ENCODE measurements at places on chromosomes 12 and 14. TPM values are rescaled to one million over a fixed set of nuclear protein-coding genes. Genes with fewer than 3 reads are reported as not detected.

GRCh38 chr14:83044001-83044400, 1510.3 kb upstream of the SEL1L start:
- no peak for DNase-seq

GRCh38 chr12:75863533-75863932, 168.0 kb downstream of the PHLDA1 start:
- DNase-seq = no peak

GRCh38 chr12:19484738-19485137, 45.4 kb downstream of the AEBP2 start:
- no peak for DNase-seq

DNA sequence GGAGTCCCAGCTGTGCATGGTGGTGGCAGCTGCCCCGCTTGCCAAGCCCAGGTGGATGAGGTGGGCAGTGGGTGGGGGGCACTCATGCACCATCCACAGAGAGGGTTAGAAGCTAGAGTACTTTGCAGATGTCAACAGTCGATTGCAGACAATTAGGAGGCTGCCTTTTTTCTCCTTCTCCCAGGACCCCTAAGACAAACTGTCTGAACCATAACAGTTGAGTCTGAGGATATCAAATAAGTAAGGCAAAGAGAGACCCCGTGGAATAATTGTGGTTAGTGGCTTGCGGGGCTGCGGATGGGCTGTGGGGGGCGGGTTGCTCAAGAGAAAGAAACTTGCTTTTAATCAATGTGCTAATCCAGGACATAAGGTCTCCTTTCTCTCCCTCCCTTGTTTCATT, 926.2 kb downstream of the VRK1 start:
- no peak for DNase-seq

DNA sequence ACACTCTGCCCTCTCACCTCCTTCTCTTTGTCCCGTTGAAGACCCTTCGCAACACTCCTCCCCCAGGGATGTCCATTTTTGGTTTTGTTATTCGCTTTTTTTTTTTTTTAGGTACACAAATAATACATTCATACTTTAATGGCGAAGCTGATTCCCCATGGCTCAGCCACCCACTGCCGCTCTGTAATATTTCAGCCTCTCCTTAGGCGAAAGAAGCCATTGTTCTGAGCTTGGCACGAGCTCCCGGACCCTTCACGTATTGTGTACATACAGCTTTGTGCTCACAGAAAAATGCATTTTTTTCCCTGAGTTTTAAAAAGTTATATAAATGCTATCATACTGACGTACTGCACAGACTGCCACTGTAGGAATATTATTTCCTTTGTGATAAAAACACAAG, 115.0 kb downstream of the TMEM132C start:
- no peak for DNase-seq

GRCh38 chr14:90811641-90812040, 4.6 kb downstream of the TTC7B start:
- no peak for DNase-seq

DNA sequence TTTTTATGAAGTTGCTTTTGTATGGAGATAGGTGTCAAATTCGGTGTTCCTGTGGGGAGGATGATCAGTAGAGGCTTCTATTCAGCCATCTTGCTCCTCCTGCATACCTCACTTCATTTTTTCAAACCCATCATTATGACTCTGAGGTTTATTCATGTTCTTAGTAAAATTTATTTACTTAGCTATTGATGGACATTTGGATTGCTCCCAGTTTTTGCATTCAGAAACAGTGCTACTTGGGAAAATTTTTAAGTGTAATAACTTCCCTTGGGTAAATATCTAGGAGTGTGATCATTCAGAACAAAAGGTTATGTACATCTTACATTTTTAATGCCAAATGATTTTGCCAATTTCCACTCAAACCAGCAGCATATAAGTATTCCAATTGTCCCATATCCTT, 208.3 kb downstream of the SYNE2 start:
- no peak for DNase-seq

DNA sequence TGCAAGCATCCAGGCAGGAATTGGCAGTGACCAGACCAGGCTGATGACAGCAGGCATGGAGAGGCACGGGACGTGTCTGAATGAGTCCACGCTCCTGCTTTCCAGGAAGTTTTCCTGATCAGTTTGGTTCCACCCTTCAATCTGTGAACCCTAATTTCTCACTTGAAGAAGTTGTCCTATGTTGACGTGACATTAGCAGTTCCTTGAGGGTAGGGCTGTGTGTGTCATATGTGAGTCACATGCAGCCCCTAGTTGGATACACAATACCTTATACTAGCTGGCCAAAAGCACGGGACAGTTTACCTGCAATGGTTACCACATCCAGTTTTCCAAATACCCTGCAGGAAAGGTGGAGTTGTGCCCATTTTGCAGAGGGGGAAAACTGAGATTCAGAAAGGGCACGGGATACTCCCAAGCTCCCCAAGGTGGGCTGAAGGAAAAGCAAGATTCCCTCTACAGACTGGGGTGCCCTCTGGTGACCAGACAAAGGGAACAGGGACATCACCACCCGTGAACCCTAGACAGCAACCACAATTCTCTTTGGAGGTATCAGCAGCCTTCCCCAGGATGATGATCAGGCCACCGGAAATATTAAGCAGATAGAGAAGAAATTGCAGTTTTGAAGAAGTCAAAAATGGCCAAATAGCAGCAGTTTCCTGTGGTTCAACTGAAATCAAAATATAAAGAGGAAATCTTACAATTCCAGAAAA, 194.5 kb downstream of the PHETA1 start:
- no peak for DNase-seq

The SLC5A8 gene
- 1.3 TPM for total RNA-seq

The ESR2 gene
- total RNA-seq = 0.30 TPM

The SIX6 gene
- not detected for total RNA-seq

The CCDC38 gene
- 0.24 TPM for total RNA-seq

The MAP1LC3B2 gene
- 1.9 TPM for total RNA-seq

Measured in lower lobe of right lung (tissue), 2 donors.